ENCODE measurements at places on chromosomes 12 and 14.

DNA sequence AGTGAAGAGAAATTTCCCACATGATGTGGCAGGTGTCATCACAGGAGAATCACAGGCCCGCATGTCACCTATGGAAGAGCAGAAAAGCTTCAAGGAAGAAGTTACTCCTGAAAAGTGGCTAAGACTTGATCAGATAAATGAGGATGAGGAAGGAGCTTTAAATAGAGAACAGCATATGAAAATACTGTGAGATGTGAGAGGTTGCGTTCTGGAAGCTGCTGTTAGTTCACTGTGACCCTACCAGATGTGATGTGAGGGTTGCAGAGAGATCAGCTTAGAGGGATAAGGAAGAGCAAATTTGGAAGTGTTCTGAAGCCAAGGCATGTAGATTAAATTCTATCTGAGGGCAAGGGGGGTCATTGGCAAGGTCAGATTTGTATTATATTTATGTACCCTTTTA lies 17.1 kb downstream of the ERP27 start:
- no peak for DNase-seq

DNA sequence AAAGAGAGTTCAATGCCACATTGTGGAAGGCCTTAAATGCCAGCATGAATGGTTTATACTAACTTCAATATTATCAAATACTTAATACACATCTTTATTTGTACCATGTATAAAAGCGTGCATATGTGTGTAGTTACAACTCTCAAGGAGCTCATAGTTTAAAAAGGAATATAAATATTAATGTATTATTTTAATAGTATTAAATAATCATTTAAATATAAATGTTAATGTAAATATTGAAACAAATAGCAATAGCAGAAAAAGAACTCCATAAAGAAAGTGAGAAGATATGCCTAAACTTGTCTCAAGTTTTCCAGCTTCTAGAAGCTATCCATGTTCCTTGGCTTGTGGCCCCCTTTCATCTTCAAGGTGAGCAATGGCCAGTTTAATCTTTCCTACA lies 182.0 kb downstream of the FOXA1 start:
- no peak for DNase-seq

DNA sequence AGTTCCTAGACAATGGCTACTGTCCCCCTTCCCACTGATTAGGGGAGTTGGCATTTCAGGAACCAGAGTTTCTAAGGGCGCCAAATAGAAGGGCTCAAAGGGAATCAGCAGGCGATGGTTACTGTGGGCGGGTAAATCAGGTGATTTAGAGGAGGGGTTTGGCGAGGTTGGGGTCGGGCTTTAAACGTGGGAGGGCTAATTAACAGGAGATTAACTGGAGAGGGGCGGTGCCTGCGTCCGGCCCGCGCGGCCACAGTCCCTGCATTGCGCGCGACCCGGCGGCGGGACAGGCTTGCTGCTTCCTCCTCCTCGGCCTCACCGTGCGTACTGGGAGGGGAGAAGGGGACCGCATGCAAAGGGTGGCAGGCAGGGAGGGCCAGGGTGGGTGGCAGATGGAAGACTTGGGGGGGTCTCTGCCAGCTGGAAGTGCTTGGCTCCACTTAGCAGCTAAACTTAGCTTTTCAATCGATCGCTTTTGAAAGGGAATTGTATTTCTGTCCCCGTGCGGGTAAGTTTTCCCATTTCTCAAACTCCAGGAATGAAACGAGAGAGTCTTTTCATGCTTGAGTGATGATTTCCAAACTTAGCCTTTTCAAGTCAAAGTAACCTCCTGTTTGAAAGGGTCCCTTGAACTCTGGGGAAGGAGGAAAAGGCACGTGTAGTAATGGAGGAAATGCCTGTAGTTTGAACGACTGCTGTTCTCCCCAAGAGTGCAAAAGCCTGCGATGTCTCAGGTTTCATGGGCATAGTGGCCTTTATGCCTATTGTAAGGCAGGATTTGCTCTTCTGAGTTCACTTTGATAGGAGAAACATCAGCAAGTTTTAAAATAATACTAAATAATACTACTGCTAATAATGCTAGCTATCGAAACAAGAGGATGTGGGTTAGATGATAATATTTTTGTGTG lies at the start of gene MGST1:
MGST1 (plus strand) TSS at position 255 of the 908 bp plus-strand sequence. CDS start 6,608 bp downstream, outside the sequence.
- no peak for DNase-seq

- DNase-seq = no peak
Observed at GRCh38 chr14:98182393-98183055, 1089.5 kb downstream of the BCL11B start.

- DNase-seq = no peak
Observed at GRCh38 chr12:2142068-2142467, 89.3 kb downstream of the CACNA1C start.

- DNase-seq = no peak
Observed at GRCh38 chr14:50768680-50769079, 62.3 kb downstream of the NIN start.

DNA sequence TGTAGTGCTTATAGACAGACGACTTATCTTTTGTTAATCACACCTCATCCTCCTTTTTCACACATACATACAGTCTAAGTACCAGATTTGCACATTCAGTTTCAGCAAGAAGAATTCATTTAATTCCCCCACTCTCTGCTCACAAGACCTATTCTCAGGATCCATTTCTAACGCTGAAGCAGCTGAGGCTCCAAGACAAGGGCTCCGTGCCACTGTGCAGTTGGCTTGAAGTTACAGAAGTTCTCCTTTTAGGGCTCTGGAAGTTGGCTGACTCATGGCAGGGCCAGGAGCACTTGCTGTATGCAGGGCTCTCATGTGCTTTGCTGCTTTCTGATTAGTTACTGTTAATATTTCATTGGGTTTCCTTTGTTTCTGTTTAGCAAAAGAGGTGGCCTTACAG lies 1566.9 kb upstream of the TMEM132C start:
- DNase-seq = no peak

DNA sequence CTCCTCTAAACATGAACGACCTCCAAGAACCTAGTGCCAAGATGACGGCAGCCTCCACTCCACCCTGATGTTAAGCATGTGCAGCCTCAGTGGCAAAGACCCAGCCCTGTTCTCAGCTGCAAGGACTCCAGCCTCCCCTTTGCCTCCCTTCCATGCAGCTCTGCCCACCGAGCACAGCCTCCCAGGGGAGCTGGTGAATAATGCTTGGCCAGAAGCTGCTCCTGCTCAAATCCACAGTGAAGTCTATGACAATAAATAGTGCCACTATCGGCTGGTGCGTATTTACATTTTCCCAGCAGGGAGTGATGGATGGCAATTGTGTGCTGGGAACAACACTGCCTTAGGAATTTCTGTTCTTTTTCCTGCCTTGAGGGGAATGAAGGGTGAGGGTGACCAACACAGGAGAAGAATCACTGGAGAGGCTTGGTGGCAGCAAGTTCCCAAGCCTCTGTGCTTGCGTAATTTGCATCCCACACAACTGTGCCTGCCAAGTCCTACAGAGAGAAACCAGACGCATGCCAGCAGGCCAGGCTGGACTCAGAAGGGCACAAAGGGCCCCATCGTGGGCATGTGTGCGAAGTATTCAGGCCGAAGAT lies 29.9 kb upstream of the TC2N start:
- no peak for DNase-seq

All from non-pigmented ciliary epithelial cell (primary cell).